ENCODE measurements at places on chromosomes 7 and 10.
A peak's percentile ranks its signal among the peaks of the same experiment; 100 is the strongest.

- no peak for DNase-seq
These were observed 95.8 kb downstream of the CACNA2D1 start for GRCh38 chr7:82347808-82348207.

DNA sequence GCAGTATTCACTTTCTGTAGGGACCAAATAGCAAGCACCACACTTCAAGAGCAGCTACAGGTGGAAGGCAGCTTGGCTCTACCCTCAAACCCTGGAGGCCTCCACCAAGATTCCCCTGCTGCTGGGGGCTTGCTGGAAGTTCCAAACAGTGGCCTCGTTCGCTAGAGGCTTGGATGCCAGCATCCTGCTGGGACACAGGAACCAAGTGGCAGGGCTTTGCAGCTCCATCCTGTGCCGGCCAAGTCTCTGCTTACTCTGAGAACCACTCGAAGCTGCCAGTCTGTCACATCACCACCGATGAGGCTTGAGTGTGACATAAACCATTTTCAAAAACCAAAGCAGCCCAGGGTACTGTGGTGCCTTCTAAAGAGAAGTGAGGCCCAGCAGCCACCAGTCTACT is 69.2 kb upstream of the UNC5B start:
- no peak for DNase-seq

- no peak for DNase-seq
These were observed 24.6 kb upstream of the BAMBI start for GRCh38 chr10:28652703-28653102.

- no peak for DNase-seq
These were observed 10.6 kb downstream of the CPA4 start for GRCh38 chr7:130303551-130303950.

GRCh38 chr10:114526126-114526503 is 121.8 kb upstream of the AFAP1L2 start:
- no peak for DNase-seq

DNA sequence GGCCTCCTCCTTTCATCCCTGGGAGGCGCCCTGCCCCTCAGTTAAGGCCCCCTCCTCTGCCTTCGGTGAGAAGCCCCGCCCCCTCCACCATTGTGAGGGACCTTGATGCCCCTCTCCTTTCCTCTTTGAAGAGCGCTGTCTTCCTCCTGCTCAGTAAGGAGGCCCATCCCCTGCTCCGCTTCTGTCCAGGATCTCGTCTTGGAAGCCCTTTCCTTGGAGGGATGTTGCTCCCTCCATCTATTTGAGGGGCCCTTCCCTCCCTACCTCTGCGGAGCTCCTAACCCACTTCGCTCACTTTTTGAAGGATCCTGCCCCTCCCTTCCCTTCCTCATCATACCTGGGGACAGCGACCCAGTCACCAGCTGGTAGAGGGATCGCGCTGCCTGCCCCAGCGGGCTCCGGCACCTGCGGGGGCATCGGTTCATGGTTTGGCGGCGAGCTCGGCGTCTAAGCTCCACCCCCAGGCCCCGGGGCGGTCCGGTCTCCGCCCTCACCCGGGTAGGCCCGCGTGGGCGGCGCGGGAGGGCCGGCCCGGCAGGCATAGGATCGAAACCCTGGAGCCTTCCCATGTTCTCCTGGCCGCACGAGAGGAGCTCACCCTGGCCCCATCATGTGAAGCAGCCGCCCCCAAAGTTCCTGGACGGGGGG is 4.1 kb downstream of the KCNIP2 start:
- no peak for DNase-seq

- DNase-seq: no peak
These were observed 56.9 kb upstream of the AOAH start for GRCh38 chr7:36781011-36781738.

DNA sequence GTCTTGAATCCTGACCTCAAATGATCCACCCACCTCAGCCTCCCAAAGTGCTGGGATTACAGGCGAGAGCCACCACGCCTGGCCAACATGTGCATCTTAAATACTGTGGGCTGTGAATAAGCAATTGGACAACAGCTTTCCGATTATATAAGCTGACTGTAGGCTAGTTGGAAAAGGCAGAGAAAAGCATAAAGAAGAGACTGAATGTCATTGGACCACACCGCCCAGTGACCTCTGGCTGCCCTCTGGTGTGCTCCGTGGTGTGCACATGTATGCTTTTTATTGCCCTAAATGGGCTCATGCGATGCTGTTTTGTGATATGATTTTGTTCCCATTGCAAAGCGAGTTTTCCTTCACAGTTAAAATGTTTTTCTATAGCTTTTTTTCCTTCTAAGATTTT is 15.4 kb upstream of the CSGALNACT2 start:
- no peak for DNase-seq

DNA sequence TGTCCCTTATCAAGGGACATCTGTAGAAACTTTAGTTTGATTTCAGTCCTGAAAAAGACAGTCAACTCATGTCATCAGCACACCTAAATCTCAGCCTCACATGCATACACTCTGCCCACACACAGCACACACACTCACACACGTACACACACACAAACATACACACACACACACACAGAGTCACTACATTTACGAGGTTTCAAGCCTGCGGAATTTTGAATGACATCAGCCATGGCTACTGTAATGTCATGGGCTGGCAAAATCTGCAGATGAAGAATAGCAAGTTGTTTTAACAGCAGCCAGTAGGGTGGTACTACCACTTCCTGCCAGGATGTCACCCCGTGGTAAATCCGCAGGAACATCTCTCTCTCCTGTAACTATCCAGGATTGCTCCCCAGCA is 37.1 kb upstream of the EZH2 start:
- DNase-seq: no peak

- DNase-seq: no peak
These were observed 253.1 kb upstream of the NEBL start for GRCh38 chr10:21150166-21150565.

- no peak for DNase-seq
These were observed 69.9 kb upstream of the LRRC4 start for GRCh38 chr7:128100949-128101713.

DNA sequence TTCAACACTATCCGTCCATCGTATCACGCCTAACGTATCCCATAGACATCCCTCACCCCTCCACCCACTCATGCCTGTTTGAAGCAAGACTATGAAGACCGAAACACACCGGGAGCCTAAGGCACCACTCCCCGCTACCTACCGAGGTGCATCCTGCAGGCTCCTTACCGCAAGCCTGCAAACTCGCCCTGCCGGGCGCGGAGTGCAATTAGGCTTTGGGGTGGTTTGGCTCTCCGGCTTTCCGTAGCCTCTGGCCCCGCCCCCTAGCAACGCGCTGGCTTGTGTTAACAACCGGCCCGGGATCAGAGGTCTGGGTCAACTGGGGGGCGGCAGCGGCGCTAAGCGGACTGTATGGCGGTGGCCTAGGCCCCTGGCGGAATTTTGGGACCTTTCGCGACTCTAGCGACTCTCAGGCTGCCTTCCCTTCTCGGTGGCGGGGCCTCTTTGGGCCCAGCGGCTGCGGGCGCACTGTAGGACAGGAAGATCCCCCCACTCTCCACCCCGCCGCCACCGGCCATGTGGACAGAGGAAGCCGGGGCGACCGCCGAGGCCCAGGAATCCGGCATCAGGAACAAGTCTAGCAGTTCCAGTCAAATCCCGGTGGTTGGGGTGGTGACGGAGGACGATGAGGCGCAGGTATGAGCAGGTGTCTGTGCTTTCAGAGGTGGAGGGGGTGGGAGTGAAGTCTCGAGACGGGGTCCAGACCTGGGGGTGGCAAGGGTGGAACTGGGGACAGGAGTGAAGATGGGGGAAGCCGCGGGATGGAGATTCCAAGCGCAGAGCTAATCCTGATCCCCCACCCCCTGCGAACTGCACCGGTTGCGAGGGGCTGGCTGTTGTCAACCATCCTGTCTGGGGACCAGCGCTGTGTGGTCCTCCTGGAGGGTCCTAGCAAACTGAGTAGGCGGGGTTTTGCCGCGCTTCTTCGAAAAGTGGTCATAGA is at the start of gene CFAP69:
Gene CFAP69 (plus strand): TSS at position 266 of the 943 bp plus-strand sequence. CDS start 251 bp downstream, at position 517.
- DNase-seq: peak; percentile 28

- DNase-seq: no peak
These were observed 14.3 kb downstream of the GTPBP4 start for GRCh38 chr10:1002425-1003006.

DNA sequence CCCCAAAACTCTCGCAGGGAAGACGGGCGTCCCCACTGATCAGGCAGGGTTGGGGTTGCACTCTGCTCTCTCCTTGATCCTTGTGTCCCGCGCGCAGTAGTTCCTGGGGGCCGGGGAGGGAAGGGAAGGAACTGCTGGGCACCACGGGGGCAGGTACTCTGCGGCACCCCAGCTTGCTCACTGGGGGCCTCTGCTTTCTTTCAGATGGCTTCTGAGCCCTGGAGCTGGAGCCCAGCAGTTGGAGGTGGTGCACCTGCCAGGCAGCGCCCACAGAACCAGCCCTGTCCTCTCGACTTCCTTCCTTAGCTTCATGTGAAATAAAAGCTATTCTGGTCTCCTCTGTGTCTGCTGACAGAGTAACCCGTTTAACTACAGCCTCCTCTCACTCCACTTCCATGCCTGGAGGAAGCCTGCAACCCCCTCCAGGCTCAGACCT is 12.2 kb downstream of the PLAC9 start:
- DNase-seq: no peak

- DNase-seq: no peak
These were observed 3.0 kb upstream of the TECPR1 start for GRCh38 chr7:98254951-98255610.

- DNase-seq: no peak
These were observed 316 bp downstream of the RBM48 start for GRCh38 chr7:92528958-92529264.

DNA sequence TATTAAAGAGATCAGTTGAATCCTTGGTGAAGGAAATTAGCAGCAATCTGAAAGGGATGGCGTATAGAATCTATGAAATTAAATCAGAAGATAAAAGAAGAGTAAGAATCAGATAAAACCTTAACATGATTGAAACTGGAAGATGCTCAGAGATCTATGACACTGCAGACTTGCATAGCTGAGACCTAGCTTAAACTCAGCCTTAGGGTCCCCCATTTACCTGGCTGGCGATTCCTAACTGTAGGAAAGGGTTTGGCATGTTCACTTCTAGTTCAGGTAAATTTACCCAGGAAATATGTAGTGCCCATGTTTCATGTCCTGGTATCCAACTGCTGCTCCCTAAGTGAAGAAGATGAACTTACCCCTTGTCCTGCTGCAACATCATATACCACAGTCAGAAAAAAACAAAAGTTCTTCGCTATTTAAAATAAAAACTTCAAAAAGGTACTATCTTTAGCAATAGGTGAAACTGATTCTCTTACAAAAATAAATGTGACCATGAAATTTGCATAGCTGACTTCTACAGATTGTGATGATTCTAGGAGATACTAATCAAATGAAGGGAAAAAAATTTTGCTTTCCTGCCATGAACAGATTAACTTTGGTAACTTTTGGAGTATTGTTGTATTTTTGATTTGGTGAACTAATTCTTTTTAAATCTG is 47.8 kb upstream of the TMEM243 start:
- DNase-seq: no peak

DNA sequence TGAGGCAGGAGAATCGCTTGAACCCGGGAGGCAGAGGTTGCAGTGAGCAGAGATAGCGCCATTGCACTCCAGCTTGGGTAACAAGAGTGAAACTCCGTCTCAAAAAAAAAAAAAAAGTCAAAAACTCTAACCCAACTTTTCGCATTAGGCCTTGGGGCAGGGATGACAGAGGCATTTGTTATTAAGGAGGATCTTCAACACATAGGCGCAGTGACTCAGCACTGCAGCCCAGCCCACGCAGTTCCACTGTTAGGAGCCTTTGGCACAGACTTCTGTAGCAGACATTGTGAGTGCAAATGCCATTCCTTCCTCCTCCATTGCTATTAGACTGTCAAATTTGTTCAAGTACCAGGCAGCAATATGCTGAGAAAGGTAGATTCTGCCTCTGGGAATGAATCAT is 43.1 kb upstream of the KLHL7 start:
- DNase-seq: no peak

DNA sequence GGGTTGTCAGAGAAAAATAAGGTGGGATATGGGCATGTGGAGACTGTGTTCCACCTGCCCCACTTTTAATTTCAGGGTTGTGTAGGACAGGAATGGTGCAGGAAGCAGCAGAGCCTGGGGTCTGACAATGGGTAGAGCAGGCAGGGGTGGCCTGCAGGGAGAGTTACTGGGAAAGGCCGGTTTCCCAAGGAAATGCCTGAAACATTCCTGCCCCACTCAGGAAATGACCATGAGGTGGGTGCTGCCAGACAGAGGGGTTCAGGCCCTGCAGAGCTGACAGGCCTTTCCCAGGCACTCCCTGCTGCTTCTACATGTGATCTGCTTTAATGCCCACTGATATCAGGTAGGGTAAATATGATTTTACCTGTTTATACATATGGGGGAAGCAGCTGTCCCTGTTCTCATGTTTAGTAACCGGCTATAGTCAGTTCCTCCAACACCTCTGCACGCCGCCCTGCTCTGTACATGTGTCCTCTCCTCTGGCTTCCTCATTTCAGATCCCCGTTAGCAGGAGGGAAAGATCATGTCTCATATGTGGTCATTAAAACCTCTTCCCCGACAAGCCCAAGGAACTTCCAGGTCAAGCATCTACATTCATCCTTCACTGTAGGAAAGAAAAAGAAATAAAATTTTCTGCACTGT is 118.6 kb upstream of the PRSS58 start:
- no peak for DNase-seq

GRCh38 chr7:100641463-100641859 is at the start of gene TFR2:
TFR2 (minus strand) TSS chr7:100641552; CDS start chr7:100641509, 43 bp downstream.
- no peak for DNase-seq

GRCh38 chr10:71308985-71309384 is 10.1 kb upstream of the SLC29A3 start:
- DNase-seq: no peak

DNA sequence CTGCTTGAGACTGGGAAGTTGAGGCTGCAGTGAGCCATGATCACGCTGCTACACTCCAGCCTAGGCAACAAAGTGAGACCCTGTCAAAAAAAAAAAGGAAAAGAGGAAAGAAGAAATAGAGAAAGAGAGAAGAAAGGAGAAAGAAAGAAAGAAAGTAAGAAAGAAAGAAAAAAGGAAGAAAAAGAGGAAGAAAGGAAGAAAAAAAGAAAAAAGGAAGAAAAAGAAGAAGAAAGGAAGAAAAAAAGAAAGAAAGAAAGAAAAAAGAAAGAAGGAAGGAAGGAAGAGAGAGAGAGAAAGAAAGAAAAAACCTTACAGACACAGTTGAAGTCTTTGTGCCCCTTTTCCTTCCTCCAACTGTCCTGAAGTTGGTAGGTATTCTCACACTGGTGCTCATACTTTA is 26.6 kb upstream of the LEP start:
- no peak for DNase-seq

- peak; percentile 90 for DNase-seq
These were observed 25.3 kb downstream of the EPHB4 start for GRCh38 chr7:100801833-100802568.

All from BJ (cell line).